ENCODE measurements at places on chromosomes 13 and 19. TPM values are rescaled to one million over a fixed set of nuclear protein-coding genes. Genes with fewer than 3 reads are reported as not detected.

Gene ELAVL3
- not detected for total RNA-seq

Gene FAM124A
- 19.2 TPM for total RNA-seq

Gene ZNF333
- 13.0 TPM for total RNA-seq

Gene ZSCAN4
- not detected for total RNA-seq

Gene ZNF844
- total RNA-seq, result 4.8 TPM

Gene LILRA6
- 2.1 TPM for total RNA-seq

Gene APOC4
- not detected for total RNA-seq

Gene SLC10A2
- total RNA-seq, result not detected

Gene SIGLEC5
- total RNA-seq, result not detected

Gene GPR183
- 17.2 TPM for total RNA-seq

Gene EPS8L1
- total RNA-seq, result 0.95 TPM

Gene TMEM205
- total RNA-seq, result 144 TPM

DNA sequence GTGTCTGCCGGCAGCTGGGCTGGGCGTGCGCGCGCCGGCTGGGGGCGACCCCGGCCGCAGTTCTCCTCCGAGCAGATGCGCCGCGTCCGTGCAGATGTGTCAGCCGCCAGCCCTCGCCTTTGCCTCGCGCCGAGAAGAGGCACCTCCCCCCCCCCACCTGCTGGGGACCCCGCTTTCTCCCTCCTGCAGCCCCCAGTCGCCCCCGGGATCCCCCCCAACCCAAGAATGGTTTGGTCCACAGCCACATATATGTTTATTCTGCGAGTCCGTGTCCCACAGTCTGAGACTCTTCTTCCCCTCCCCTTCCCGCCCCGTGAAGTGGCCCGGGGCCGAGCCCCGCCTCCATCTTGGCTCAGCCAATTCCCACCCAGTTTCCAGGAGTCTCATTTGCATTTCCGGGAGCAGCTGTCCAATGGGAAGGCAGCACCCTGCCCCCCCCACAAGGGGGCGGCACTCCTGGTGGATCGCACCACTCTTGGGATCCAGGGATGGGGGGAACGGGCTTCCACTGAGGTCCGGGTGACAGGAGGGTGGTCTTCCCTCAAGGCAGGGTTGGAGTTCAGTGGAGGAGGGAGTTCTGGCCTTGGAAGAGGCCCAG, 8.6 kb downstream of the ISOC2 start:
- DNase-seq, result no peak

- DNase-seq, result no peak
Observed at GRCh38 chr13:92745258-92745657, 481.3 kb upstream of the GPC6 start.

DNA sequence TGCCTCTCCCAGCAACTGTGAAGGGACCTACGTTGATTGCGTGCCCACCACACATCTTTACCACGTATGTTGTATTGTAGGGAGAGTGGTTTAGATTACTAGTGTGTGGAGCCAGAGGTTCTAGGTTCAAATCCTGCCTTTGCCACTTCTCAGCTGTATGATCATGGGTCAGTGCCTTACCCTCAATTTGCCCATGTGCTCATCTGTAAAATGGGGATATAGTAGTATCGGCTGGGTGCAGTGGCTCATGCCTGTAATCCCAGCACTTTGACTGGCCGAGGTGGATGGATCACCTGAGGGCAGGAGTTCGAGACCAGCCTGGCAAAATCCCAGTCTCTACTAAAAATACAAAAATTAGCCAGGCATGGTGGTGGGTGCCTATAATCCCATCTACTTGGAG, 578 bp upstream of the LGALS4 start:
- DNase-seq, result no peak

DNA sequence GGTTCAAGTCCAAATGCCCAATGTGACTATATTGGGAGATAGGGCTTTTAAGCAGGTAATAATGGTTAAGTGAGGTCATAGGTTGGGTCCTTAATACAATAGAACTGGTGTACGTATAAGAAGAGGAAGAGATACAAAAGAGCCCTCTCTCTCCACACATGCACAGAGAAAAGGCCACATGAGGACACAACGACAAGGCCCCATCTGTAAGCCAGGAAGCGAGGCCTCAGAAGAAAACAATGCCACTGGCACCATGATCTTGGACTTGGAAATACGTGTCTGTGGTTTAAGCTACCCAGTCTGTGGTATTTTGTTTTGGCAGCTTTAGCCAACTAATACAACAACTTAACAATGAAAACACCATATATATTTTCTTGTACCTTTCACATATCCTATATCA, 23.4 kb upstream of the RFC3 start:
- DNase-seq, result no peak

GRCh38 chr13:45584816-45585215, 30.7 kb downstream of the ERICH6B start:
- no peak for DNase-seq

DNA sequence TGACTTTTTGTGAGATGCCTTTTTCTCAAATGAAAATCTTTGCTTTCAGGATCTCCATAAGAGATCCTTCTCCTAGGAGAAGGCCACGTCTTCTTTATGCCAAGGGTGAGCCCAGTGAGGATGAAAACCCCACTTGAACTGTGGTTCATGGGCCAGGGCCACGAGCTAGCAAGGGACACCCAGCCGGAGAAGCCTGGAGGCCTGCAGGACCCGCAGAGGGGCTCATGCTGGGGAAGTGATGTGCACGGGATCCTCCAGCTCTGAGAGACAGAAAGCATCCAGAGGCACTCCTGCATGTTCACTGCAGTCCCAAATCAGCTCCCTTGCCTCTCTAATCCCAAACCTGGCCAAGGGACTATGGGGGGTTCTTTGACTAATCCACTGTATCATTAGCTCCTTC, 168.9 kb downstream of the UQCRFS1 start:
- no peak for DNase-seq

DNA sequence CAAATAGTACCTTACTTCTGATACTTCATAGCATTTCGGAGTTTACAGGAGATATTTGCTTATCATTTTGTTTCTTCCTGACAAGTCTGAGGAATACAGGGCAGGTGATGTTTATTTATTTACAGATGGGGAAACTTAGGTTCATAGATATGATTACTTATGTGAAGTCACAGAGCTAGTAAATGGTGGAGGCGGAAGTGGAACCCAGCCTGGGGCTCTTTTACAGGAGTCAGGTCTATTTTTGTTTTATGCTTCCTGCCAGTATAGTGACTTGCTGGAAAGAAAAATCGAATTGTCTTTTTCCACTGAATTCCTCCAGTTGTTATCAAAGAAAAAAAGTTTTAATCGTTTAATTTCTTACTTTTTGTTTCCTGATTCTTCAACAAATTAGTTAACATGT, 66.5 kb downstream of the DGKH start:
- no peak for DNase-seq

- DNase-seq, result no peak
Observed at GRCh38 chr13:30971575-30971974, 39.1 kb downstream of the TEX26 start.

DNA sequence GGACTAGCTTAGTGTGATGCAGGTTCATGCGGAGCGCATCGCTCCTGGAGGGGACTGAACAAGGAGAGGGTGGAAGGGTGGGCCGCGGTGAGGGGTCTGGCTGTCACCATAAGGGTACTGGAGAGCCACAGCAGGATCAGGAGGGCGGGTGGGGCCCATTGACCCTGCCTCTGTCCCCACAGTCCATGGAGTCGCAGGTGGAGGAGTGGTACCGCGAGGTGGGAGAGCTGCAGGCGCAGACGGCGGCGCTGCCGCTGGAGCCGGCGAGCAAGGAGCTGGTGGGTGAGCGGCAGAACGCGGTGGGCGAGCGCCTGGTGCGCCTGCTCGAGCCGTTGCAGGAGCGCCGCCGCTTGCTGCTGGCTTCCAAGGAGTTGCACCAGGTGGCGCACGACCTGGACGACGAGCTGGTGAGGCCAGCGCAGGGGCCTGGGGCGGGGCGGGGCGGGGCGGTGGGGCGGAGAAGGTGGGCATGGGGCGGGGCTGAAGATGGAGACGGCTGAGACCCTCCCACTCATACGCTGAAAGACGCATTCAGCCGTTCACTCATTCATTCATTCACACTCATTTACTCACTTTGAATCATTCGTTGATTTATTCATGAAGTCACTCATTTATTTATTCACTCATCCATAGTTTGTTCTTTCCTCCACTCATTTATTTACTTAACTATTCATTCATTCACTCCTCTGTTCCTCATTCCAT, 27.5 kb upstream of the SHKBP1 start:
- peak; percentile 40 for DNase-seq

- DNase-seq, result no peak
Observed at GRCh38 chr19:19191768-19192077, 229 bp downstream of the BORCS8 start.

- DNase-seq, result no peak
Observed at GRCh38 chr13:100347968-100348367, 240.6 kb downstream of the GGACT start.

GRCh38 chr13:73803997-73804396, 330.2 kb downstream of the KLF12 start:
- DNase-seq, result no peak

DNA sequence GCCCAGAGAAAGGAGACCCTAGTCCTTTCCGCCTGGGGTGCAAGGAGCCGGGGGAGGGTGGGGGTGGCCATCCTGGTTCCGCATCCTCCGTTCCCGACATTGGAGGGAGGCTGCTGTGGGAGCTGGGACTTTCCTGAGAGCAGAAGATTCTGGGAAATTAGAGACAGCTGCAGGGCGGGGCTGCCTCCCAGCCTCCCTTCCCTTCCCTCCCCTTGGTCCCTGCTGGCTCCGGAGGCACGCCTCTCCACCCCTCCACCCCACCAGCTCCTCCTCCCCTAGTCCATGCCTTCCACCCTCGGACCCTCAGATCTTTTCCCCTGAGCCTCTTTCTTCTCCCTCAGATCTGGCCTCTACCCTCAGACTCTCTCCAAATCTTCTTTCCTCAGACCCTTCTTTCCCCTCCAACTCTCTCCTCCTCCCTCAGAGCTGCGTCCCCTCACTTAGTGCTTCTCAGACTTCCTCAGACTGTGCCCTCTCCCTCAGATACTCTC, 3.1 kb upstream of the BCL3 start:
- no peak for DNase-seq

- no peak for DNase-seq
Observed at GRCh38 chr13:89923736-89924135, 1423.8 kb upstream of the MIR17HG start.

GRCh38 chr19:19214892-19215291, 3.1 kb downstream of the NCAN start:
- DNase-seq, result no peak

GRCh38 chr19:1856698-1857603, 6.4 kb downstream of the KLF16 start:
- peak; percentile 70 for DNase-seq

- DNase-seq, result no peak
Observed at GRCh38 chr13:83232626-83233025, 649.6 kb downstream of the SLITRK1 start.

- DNase-seq, result no peak
Observed at GRCh38 chr13:35832551-35832950, 298.6 kb downstream of the DCLK1 start.

DNA sequence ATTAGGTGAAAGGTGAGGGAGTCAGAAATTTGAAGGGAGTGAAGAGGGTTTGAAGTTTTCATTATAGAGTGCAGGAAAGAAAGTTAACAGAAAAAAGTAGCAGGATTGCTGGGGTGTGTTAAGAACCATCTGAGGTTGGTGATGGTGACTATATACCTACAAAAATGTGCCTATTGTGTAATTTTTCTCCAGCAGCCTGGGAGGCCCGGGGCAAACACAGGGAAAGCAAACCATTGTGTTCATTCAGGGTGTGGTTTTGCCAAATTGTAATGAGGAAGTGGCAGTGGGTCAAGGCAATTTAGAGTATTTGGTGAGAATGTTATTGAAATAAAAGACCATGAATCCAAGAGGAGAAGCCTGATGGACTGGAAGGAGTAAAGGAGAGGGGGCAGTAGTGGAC, 8.2 kb upstream of the SUCLA2 start:
- no peak for DNase-seq

DNA sequence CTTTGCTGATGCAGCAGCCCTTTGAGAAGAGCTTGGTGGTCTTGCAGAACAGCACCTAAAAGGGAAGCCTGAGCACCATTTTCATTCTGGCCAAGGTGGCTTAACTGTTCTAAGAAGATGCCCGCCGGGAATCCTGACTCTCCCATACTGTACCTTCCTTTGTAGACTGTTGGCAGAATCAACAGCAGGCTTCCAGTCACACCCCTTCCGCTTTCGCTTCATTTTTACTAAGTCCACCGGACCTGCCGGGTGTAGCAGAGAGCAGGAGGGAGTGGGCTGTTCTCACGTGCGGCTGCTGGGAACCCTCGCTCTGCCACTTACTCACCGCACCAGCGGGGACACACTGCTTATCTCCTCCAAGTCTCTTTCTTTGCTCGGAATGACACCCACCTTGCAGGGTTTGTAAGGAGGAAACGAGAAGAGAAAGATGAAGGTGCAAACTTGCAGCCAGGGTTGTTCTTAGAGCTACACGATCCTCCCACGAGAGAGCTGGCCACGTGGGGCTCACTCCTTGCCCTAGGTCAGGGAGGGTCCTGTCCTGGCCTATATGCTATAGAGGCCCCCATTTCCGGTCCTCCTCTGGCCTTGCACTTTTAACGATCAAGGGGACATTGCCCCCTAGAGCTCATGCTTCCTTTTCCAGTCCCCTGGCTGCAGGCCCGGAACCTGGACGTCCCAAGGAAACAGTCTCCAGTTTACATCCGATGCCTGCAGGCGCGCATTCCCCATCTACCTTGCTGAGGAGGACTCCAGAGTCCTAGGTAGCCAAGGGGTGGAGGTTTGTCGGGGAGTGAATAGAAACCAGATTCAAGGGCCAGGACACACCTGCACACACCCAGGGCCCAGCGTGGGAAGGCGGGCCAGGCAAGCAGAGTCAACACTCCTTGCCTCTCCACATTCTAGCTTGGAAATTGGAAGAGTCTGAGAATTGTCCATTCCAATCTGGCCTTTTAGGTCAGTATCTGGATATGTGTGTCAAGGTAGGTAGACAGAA, 453.6 kb downstream of the IRS2 start:
- no peak for DNase-seq

GRCh38 chr19:49894879-49895565, 1.7 kb downstream of the IL4I1 start:
- no peak for DNase-seq

- DNase-seq, result no peak
Observed at GRCh38 chr19:13082192-13083007, 20.3 kb downstream of the LYL1 start.

DNA sequence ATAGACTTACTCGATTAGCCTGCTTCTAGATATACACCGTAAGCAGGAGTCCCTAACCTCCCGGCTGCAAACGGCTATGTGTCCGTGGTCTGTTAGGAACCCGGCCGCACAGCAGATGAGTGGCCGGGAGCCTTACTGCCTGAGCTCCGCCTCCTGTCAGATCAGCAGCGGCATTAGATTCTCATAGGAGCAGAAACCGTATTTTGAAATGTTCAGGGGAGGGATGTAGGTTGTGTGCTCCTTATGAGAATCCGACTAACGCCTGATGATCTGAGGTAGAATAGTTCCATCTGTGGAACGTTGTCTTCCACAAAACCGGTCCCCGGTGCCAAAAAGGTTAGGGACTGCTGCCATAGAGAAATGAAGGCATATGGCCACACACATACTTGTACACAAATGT, 1491.9 kb downstream of the SLITRK5 start:
- no peak for DNase-seq

DNA sequence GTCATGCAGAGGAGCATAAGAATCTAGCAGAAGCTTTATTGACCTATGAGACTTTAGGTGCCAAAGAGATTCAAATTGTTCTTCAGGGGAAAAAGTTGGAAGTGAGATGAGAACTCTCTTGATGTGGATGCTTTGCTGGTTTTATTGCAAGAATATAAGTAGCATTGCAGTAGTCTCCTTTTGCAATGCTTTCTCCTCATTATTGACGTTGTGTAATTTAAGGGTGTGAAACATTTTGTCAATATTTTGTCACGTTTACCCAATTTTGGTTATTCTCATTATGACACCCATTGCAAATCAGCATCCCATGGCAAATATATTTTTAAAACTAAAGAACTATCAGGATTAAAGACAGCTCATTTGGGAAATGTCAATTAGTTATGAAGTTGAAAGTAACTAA, 11.9 kb upstream of the LILRB5 start:
- no peak for DNase-seq

Data from omental fat pad (tissue), 4 donors.